ENCODE measurements at places on chromosomes 12 and 14. TPM values are rescaled to one million over a fixed set of nuclear protein-coding genes. Genes with fewer than 3 reads are reported as not detected.

The TMEM132C gene
- 12.6 TPM for total RNA-seq

The B4GALNT3 gene
- 11.7 TPM for total RNA-seq

The GRIN2B gene
- 0.03 TPM for total RNA-seq

The SDR9C7 gene
- total RNA-seq = not detected

The DBX2 gene
- total RNA-seq = 0.73 TPM

The C14orf180 gene
- total RNA-seq = 1.7 TPM

The PRKAG1 gene
- total RNA-seq = 72.6 TPM

The SYCP3 gene
- total RNA-seq = not detected

DNA sequence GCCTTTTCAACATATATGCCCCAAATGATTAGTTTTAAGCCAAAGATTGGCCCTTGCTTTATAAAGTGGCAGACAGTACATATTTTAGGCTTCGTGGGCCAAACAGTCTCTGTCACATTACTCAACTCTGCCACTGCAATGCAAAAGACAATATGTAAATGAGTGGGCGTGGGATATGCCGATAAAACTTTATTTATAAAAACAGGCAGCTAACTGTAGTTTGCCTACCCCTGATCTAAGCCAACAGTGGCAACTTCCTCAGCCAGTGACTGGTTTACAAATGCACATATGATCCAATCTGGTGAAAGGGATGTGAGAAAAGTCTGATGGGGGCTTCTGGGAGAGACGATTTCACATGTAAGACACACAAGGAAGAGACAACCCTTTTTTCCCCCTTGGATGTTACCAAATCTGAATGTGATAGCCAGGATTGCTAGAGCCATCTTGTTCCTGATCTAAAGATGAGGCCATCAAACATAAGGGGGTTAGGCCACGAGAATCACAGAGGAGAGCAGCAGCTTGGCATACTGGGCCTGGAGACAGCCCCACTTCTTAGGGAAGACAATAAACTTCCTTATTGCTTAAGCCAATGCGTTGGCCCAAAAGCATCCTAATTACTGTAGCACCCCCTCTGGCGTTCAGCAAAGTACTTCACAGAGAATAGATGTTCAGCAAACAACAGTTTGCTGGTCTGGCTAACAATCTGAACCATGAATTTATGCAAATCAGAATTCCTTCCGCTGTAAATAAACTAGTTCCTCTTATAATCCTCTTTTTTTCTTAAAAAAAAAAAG, 75.2 kb upstream of the TMCC3 start:
- no peak for DNase-seq

DNA sequence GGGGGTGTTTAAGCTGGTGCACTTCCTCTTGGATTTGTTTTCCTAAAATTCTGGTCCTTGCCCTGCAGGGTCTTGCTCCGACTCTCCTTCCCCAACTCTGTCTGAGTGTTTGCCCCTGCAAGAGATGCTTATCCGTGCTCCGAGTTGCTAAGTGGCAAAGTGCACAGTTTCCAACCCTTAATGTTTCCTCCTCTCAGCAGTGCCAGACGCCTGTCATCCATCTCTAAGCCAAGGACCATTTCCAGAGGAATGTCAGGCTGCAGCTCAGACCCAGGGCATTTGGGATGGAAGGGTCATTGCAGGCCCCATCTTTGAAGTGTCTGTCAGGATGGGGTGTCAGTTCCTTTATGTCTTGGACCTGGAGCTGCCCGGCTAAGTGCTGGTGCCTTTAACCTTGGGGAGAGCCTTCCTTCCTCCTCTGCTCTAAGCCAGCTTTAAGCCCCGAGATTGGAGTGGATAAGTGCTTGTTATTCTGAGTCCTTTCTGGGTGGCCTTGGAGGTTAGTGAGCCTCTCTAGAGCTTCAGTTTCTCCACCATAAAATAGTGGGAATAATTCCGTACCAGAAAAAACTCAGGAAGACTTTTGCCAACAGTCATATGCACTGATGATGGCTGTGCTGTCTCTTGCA, 15.0 kb downstream of the WNT5B start:
- DNase-seq = no peak

DNA sequence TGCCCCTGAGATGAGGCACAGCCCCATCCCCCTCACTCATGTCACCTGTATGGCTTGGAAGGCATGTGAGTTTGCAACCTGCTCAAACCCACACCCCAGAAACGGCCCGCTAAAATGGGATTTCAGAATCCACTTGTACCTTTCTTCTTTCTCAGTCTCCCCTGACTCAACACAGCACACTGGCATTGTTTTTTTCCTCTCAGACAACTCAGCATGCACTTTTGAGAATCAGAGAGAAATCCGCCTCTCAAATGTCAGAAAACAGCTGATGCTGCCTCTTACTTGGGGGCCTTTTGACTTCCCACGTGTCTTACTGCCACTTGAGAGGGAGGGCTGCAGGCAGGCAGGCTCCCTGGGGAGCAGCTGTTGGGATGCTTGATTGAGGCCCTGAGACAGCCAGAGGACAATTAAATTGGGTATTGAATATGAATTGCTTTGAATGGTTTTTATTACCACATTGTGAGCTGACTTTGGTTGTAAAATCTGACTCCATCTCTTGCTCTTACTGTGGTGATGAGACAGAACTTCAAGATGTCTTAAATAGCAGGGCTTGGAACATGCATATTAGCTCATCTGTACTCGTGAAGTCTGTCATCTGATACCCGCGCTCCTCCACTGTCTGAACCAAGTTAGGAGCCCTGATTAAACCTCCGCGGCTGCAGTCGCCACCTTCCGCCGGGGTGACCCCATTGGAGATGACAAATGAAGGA, 96.6 kb downstream of the APAF1 start:
- no peak for DNase-seq

DNA sequence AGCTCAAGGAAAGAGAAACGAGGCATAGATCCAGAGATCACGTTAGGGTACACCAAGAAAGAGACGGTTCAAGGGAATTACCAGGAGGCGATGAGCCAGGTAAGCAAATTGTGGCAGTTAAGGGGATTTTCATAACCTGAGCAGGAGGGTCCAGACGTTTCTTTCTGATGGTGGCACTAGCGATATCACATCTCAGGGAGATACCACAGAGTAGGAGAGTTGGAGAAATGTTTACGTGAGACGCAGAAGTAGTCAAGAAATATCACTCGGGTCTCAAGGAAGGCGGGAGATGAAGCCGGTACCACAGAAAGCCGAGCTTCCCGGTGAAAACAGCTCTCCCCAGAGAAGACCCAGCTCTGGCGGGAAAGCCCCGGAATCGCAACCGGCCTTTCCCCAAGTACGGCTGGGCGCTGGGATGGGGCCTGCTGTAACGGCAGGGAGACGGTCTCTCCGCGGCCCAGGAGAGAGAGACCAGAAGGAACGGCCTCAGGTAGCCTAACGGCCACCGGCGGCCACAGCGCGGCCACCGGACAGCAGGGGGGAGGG, 485 bp downstream of the SENP1 start:
- no peak for DNase-seq

DNA sequence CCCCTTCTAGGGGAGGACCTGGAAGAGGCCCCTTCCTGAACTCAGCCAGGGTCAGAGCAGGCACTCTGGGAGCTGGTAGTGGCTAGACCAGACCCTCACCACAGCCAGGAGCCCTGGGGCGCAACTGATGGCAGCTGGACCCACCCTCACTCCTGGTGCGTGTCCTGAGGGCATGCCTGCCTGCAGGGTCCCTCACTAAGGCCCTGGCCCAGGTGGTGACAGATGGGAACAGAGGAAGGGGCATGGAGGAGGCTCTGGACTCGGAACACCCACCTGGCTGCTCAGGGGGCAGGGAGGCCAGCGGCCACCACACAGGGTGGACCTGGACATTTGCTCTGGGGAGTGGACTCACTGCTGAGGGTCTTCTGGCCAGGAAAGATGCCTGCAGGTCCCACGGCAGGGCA, 342.2 kb upstream of the SFSWAP start:
- no peak for DNase-seq

GRCh38 chr14:72801836-72802587, 91.9 kb downstream of the DPF3 start:
- no peak for DNase-seq

GRCh38 chr12:68203460-68203875, 22.1 kb downstream of the IL26 start:
- DNase-seq = no peak

GRCh38 chr12:53064613-53065436, 14.4 kb downstream of the SPRYD3 start:
- no peak for DNase-seq

DNA sequence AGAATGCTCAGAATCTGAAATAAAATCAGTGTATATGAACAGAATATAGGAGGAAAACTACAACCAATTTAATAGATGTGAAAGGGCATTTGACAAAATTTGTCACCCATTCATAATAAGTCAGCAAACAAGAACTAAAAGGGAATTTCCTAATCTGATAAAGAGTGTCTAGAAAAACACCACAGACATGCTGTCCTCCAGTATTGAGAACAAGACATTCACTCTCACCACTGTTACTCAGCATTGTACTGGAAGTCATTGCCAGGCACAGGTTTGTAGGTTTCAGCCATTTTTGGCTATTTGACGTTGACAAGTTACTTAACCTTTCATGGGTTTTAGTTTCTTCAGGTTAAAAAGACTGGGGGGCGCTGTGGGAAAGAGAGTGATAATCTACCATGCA, 13.2 kb downstream of the EIF2S1 start:
- DNase-seq = no peak

- DNase-seq = no peak
These were observed 4.3 kb downstream of the MDM1 start for GRCh38 chr12:68327896-68328295.

DNA sequence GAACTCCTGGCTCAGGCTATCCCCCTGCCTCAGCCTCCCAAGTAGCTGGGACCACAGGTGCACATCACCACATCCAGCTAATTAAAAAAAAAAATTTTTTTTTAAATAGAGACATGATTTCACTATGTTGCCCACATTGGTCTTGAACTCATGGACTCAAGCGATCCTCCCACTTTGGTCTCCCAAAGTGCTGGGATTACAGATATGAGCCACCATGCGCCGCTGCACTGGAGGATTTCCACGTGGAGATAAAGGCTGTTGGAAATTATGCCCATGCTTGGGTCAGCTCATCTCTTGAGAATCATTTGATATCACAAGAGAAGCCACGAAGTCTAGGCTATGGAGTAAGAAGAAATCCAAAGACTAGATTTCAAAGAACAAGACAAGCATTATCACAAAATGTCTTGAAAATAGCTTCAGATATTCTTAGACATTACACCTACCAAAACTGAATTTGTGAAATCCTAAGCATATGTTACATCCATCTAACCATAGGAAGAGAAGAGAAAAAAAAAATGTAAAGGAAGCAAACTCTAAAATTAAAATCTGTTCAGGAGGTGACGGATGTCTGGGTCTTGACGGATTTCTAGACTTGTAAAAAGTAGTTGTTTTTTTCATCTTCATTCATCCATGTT, 99.1 kb downstream of the PTPN11 start:
- DNase-seq = no peak

GRCh38 chr14:49493557-49493956, 92.6 kb downstream of the RPS29 start:
- DNase-seq = no peak

DNA sequence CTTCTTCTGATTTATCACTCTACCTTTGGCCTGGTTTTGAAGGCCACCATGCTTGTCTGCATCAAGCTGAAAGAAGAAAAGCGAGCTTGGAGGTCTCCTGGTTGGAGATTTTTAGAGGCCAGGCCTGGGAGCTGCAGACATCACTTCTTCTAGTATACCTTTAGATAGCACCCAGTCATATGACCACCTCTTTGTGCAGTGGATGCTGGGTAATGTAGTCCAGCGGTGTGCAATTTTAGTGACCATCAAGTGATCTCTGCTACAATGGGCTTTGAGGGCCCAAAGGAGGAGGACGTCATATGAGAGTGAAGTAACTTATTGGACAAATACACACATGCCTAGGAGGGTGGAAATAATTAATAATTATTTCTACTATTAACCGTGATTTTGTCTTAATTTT, 15.2 kb upstream of the WNT5B start:
- DNase-seq = no peak

DNA sequence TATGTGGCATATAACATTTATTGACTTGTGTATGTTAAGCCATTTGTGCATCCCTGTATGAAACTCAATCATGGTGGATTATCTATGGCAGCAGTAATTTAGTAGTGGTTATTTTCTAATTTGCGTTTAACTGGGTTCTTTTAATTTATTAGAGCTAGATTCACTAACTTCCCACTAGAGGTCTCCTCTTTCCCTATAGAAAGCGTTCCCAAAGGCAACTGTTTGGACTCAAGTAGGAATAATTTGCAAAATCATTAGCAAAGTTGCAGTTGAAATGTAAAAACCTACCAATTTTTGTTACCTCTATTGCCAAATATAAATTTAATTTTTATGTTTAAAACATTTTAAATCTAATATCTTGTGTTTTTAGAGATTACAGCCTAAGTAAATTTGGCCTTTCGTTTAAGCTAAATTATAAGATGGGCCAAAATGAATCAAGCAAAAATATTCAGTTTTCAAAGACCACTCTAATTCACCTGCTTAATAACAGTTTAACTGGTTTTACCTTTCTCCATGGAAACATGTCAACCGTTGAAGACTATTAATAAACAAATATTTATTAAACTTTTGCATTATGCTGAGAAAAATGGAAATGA, 6.0 kb downstream of the DMAC2L start:
- no peak for DNase-seq

- no peak for DNase-seq
These were observed 35.2 kb upstream of the RIC8B start for GRCh38 chr12:106739318-106739717.

DNA sequence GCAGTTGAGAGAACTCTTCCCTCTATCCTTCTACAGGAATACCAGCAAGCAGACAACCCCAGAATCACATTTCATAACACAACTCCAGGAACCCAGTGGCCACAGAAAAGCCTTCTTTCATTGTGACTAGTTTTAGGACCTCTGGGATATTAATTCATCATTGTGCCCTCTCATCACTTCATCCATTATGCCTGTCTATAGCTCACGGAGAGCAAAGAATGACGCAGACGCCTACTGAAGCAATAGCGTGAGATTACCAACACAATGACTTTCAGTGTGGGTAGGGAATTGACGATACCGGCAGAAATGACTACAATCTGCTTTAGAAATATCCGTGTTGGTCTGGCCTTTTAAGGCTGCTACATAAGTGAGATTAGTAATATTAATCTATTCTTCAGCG, 158.1 kb upstream of the FOXG1 start:
- DNase-seq = no peak

DNA sequence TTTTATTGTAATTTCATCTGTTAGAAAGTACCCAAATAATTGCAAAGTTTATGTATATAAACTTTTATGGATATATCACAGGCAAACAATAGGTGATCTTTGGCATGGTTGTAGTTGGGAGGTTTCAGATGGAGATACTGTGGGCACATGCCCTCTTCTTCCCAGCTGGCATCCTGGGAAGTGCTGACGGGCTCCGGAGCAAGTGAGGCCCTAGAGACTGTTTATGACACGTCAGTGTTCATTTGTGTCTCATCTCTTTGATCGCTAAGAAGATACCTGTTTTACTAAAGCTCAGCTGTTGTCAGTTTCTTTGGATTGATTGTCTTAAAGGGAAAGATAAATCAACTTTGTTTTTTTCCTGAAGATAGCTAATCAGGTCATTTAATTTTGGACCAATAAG, 287.6 kb downstream of the FBXL14 start:
- no peak for DNase-seq

All from ureter (tissue), 1 donor.